NCI-H1417 treated with DMSO at 0.1 percent for 48 hours (cell line): ENCODE measurements at places on chromosomes 13 and 19.

GRCh38 chr19:23699521-23699860 lies 12.5 kb upstream of the ZNF675 start:
- DNase-seq, result no peak

DNA sequence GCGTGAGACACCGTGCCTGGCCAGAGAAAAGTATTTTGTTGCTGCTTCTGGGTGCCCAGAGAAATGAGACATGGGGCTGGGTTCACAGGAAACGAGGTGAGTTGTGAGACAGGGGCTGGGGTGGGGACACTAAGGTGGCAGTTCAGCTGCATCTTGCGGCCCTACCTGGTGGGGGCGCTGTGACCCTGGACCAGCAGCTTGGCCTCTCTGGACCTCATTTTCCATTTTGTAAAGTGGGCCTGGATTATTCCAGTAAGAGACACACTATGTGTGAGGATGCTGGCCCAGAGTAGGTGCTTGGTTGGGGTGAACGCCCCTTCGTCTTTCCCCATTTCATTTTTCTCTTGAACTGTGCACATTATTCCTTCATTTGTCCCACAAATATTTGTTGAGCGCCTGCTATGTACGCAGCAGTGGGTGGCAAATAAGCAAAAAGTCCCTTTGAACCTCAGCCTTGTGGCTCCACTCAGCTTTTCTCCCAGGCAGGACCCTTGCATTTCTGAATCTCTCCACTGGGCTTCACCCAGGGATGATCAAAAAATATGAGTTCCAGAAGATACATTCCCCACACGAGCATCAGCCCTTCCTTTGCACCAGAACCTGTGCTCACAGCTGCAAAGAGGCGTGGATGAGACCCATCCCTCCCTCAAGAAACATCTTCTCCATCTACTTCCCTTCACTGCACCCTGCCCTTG lies 26.6 kb upstream of the OR10H1 start:
- DNase-seq, result no peak

DNA sequence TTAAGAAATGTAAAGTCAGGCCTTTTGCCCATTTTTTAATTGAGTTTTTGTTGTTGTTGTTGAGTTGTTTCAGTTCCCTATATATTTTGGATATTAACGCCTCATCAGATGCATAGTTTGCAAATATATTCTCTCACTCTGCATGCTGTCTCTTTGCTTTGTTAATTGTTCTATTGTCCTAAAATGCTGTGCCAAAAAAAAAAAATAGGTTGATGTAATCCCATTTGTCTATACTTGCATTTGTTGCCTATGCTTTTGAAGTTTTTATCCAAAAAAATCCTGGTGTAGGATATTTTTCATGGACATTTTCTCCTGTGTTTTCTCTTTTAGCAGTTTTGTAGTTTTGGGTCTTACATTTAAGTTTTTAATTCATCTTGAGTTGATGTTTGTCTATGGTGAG lies 163.3 kb upstream of the STARD13 start:
- no peak for DNase-seq

GRCh38 chr19:55474269-55475265 lies 1.9 kb upstream of the ZNF628 start:
- no peak for DNase-seq

- DNase-seq, result no peak
Measured at GRCh38 chr19:1252221-1252820, 3.9 kb downstream of the MIDN start.

GRCh38 chr13:40185414-40185813 lies 481.0 kb downstream of the FOXO1 start:
- no peak for DNase-seq

- no peak for DNase-seq
Measured at GRCh38 chr13:33940898-33941297, 122.9 kb downstream of the RFC3 start.

DNA sequence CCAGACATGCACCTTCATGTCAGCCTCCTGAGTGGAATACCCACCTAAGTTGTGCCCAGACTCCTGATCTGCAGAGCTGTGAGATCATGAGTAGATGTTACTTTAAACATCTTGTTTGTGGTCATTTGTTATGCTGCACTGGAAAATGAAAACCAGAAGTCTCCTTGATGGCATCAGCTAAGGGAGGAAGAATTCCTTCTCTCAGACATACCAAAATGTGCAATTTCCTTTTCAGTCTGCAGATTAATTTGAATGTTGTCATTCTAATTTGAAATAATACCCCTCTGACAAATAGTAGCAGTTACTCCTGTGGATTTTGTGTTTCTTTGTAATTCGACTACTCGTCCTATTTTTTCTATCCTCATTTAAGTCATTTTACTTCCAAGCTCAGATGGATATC lies 59.3 kb downstream of the ITGBL1 start:
- DNase-seq, result no peak

- no peak for DNase-seq
Measured at GRCh38 chr13:77222909-77223308, 104.0 kb downstream of the MYCBP2 start.

GRCh38 chr13:111650626-111651025 lies 330.2 kb downstream of the TEX29 start:
- no peak for DNase-seq

DNA sequence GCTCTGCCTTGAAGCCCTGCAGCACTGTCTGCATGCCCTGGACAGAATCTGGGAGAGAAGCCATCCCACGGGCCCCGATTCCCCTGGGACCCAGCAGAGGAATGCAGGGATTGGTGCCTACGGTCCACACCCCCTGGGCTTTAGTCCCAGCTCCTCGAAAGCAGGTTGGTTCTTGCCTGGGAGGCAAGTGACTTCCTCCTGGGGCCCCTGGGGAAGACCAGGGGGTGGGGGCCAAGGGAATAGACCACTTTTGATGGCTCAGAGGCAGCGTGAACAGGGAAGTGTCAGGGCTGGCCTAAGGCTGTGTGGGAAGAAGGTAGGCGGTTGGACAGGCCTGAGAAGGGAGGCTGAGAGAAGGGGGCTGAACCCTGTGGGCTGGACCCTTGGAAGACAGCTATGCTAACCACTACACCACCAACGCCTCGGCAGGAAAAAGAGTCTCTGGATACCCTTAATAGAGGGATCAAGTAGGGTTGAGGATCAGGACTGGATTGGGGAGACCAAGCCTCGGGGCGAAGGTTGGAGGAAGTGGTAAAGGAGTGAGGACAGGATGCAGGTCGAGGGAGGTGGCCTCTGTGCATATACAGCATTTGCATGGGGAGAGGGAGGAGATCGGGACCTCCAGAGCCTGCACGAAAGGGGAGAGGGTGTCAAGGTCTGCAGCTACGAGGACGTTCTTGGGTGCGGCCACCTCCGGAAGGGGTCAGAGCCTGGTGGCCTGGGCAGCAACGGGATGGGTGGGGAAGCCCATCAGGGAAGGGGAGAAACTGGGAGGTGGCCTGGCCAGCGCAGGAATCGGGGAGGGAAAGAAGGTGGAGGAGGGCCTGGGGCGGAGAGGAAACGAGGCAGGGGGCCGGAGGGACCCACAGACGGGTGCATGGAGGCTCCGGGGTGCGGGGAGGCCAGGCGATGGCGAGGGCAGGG lies 709 bp downstream of the DPP9 start:
- DNase-seq, result no peak

GRCh38 chr13:105569816-105570215 lies 965.6 kb downstream of the EFNB2 start:
- no peak for DNase-seq

GRCh38 chr13:71860547-71861138 lies 6.4 kb downstream of the DACH1 start:
- peak; percentile 48 for DNase-seq

GRCh38 chr19:13104848-13105711 lies 2.4 kb upstream of the LYL1 start:
- no peak for DNase-seq

DNA sequence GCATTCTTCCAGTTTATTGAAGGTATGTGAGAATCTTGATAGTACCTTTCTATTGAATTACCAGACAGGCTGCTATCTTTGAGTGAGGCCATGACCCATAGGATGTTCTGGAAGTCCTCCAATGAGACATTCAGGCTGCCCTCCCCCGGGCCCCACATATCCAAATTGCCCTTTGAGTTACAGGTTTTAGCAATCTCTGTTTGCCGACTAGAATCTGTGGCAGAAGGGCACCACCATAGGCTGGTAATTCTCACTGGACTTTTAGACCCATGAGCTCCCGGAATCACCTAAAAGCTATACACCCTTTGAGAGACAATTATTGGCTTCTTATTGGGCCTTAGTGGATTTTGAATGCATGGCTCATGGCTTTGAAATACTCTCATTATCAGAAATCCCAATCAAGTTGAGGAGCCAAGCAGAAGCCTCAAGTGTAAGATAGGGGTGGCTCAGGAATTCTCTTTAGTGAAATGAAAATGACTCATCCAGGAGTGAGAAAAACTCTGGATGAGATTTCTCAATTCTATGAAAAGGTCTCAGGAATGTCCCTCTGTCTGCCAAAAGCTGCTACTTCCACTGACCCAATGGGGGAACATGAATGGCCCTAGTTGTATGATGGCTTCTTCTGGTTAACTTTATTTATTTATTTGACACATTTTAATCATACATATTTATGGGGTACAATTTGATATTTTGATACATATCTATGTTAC lies 172.1 kb upstream of the CSNK1A1L start:
- no peak for DNase-seq

DNA sequence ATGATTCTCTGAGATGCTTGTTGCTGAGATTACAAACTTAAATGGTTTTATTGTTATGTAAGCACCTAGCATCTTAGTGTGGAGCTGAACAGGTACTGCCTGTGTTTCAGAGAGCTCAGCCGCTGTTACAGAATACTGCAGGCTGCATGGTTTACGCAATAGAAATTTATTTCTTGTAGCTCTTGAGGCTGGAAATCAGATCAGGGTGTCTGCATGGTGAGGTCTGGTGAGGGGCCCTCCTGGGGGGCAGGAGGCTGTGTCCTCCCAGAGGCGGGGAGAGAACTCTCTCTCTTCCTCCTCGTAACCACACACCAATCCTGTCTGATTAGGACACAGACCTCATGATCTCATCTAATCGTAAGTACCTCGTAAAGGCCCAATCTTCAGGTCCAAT lies 13.1 kb downstream of the ATP11A start:
- no peak for DNase-seq

DNA sequence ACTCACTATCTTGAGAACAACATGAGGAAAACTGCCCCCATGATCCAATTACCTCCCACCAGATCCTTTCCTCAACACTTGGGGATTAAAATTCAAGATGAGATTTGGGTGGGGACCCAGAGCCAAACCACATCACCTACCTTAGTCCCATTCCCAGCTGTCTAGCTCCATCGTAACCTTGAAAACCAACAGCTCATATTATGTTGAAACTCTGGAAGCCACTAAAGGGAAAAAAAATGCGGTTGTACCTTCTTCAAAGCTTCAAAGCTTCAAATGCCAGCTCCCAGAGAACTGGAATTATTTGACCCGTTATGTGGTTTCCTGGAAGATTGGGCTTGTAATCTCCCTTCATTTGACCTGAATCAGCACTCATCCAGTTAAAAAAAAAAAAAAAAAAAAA lies 223.1 kb upstream of the GPC6 start:
- DNase-seq, result no peak

- DNase-seq, result no peak
Measured at GRCh38 chr13:75285310-75285709, 196.7 kb downstream of the TBC1D4 start.

DNA sequence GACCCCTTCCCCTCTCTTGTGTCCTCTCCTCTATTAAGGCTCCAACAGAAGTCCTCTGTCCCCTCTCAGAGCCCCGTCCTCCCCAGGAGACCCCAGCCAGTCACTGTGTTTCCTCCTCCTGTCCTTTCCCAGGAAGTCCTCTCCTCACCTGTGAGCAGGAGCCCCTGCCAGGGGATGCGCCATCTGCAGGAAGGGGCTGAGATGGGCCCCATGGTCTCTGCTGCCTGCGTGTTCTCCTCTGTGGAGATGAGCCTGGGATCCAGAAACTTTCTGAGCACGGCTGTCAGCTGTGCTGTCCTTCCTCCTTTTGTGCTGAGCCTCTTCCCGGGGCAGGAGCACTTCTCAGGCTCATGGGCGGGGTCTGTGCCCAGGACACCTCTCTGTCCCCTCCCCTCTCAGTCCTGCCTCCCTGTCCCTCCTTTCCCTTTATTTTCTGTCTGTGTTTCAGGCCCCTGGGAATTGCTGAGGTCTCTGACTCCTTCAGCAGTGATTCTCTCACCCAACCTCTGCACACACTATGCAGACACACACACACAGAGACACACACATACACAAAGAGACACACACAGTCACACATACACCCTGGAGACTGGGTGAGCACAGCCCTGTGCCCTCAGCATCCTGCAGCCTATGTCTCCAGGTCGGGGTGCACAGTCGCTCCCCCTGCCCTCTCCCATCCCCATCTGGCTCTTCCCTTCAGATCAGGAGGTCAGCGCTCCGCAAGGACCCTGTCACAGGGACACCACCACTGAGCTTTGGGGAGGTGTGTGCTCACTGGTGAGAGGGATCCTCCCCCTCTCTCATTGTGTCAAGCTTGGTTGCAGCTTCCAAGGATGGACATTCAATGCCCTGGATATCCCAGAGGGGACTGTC lies at the start of gene CEACAM8:
Gene CEACAM8, minus strand, starts transcription at position 308 of the 873 bp plus-strand sequence. Its CDS starts 96 bp downstream, at position 212.
- no peak for DNase-seq

- no peak for DNase-seq
Measured at GRCh38 chr19:1647501-1648458, 4.6 kb downstream of the TCF3 start.

DNA sequence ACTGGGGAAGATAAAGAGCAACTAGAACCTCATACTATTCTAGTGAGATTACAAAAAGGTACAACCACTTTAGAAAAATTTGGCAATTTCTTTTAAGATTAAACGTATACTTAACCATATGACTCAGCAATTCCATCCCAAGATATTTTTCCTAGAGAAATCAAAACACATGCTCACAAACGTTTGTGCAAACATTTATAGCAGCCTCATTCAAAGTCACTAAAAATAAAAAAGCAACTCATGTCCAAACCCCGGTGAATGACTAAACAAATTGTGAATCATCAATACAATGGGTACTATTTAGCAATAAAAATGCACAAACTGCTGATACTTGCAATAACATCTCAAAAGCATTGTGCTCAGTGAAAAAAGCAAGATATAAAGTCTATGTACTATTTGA lies 121.5 kb downstream of the FRY start:
- no peak for DNase-seq

DNA sequence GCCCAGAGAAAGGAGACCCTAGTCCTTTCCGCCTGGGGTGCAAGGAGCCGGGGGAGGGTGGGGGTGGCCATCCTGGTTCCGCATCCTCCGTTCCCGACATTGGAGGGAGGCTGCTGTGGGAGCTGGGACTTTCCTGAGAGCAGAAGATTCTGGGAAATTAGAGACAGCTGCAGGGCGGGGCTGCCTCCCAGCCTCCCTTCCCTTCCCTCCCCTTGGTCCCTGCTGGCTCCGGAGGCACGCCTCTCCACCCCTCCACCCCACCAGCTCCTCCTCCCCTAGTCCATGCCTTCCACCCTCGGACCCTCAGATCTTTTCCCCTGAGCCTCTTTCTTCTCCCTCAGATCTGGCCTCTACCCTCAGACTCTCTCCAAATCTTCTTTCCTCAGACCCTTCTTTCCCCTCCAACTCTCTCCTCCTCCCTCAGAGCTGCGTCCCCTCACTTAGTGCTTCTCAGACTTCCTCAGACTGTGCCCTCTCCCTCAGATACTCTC lies 3.1 kb upstream of the BCL3 start:
- no peak for DNase-seq

DNA sequence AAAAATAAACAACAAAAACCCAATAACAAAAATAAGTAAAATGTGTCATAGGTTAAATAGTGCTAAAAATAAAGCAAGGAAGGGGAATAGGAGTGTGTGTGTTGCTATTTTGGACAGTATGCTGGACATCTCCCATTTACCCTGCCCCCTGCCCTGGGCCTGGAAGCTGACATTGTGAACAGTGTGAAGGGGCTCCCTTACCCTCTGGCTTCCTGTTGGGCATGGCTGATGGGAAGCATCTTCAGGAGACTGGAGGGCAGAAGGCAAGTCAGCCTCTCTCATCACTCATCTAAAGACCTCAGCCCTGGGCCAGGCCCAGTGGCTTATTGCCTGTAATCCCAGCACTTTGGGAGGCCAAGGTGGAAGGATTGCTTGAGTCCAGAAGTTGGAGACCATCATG lies 26.7 kb downstream of the KCTD15 start:
- DNase-seq, result no peak
